Tracheal epithelial cell (primary cell): ENCODE measurements at places on chromosomes 5 and 9. TPM values are rescaled to one million over a fixed set of nuclear protein-coding genes. Genes with fewer than 3 reads are reported as not detected.

PCDHGA6 gene
- total RNA-seq = under 0.01 and 0.24 TPM in 2 replicates

FBP1 gene
- not detected in 2 replicates for total RNA-seq

FRMD3 gene
- total RNA-seq = 0.43 and 0.48 TPM in 2 replicates

HMCN2 gene
- total RNA-seq = under 0.01 and 0.21 TPM in 2 replicates

PAEP gene
- total RNA-seq = not detected in 2 replicates

C1QTNF2 gene
- total RNA-seq = not detected in 2 replicates

PCDHGA3 gene
- under 0.01 and 0.21 TPM in 2 replicates for total RNA-seq

CA9 gene
- 9.6 and 35.2 TPM in 2 replicates for total RNA-seq

TAF1L gene
- under 0.01 TPM in 2 replicates for total RNA-seq

MZB1 gene
- total RNA-seq = 0.21 and 0.24 TPM in 2 replicates

PTTG1 gene
- 130 and 184 TPM in 2 replicates for total RNA-seq

SPINK6 gene
- total RNA-seq = not detected in 2 replicates

F2RL2 gene
- total RNA-seq = not detected in 2 replicates

ANKRD18A gene
- 0.48 and 0.64 TPM in 2 replicates for total RNA-seq

SLC4A9 gene
- total RNA-seq = 0.21 TPM in 1 of 2 replicates, not detected in the other

PFN3 gene
- not detected in 2 replicates for total RNA-seq

SNCB gene
- total RNA-seq = not detected in 2 replicates

CIZ1 gene
- total RNA-seq = 16.9 and 25.6 TPM in 2 replicates

CARTPT gene
- total RNA-seq = not detected in 2 replicates

MLANA gene
- not detected in 2 replicates for total RNA-seq

RNF145 gene
- total RNA-seq = 58.6 and 141 TPM in 2 replicates

NR2F1 gene
- under 0.01 and 0.21 TPM in 2 replicates for total RNA-seq

AKNA gene
- total RNA-seq = 2.3 and 4.1 TPM in 2 replicates

EQTN gene
- not detected in 2 replicates for total RNA-seq

DCAF12 gene
- total RNA-seq = 18.6 and 23.0 TPM in 2 replicates

SH3GL2 gene
- 0.48 TPM in 1 of 2 replicates, not detected in the other for total RNA-seq

TSSK1B gene
- total RNA-seq = under 0.01 and 0.21 TPM in 2 replicates

TTC39B gene
- 8.1 and 10.1 TPM in 2 replicates for total RNA-seq

DIPK1B gene
- total RNA-seq = 0.43 and 5.3 TPM in 2 replicates

ROR2 gene
- 0.24 TPM in 1 of 2 replicates, not detected in the other for total RNA-seq

CATSPER3 gene
- under 0.01 TPM in 1 of 2 replicates, not detected in the other for total RNA-seq

RPS14 gene
- total RNA-seq = 4,679 and 5,221 TPM in 2 replicates

ENTPD2 gene
- 0.21 and 1.7 TPM in 2 replicates for total RNA-seq

SMIM33 gene
- total RNA-seq = not detected in 2 replicates

TMEM252 gene
- total RNA-seq = not detected in 2 replicates

TTLL11 gene
- total RNA-seq = 1.9 and 3.0 TPM in 2 replicates

VDAC1 gene
- total RNA-seq = 526 and 588 TPM in 2 replicates

CCDC152 gene
- total RNA-seq = 0.21 TPM in 1 of 2 replicates, not detected in the other

OTP gene
- not detected in 2 replicates for total RNA-seq

MCC gene
- 62.4 and 71.2 TPM in 2 replicates for total RNA-seq

BARHL1 gene
- not detected in 2 replicates for total RNA-seq

PCDHGB6 gene
- 0.48 and 0.64 TPM in 2 replicates for total RNA-seq

PRPF4 gene
- total RNA-seq = 35.9 and 43.3 TPM in 2 replicates

ZNF483 gene
- 0.64 and 1.4 TPM in 2 replicates for total RNA-seq

DNM1 gene
- total RNA-seq = 2.8 and 6.5 TPM in 2 replicates

PAIP1 gene
- total RNA-seq = 156 and 175 TPM in 2 replicates

MFAP3 gene
- 63.9 and 70.8 TPM in 2 replicates for total RNA-seq

TEK gene
- total RNA-seq = under 0.01 TPM in 2 replicates

OBP2A gene
- not detected in 2 replicates for total RNA-seq

PPP3R2 gene
- not detected in 2 replicates for total RNA-seq

IL13 gene
- not detected in 2 replicates for total RNA-seq

EIF4E1B gene
- not detected in 2 replicates for total RNA-seq

BTNL8 gene
- total RNA-seq = 0.24 TPM in 1 of 2 replicates, not detected in the other

CKMT2 gene
- total RNA-seq = not detected in 2 replicates

BRINP1 gene
- 0.85 and 4.3 TPM in 2 replicates for total RNA-seq

CLPTM1L gene
- 252 and 273 TPM in 2 replicates for total RNA-seq

SAPCD2 gene
- total RNA-seq = 1.1 and 4.1 TPM in 2 replicates
